ENCODE measurements at places on chromosomes 5 and 9.

- peak; percentile 63 for DNase-seq
Measured at GRCh38 chr5:52693280-52693679, 94.4 kb upstream of the ITGA1 start.

GRCh38 chr5:136776022-136776927, 410.9 kb upstream of the TRPC7 start:
- DNase-seq: peak; percentile 29

DNA sequence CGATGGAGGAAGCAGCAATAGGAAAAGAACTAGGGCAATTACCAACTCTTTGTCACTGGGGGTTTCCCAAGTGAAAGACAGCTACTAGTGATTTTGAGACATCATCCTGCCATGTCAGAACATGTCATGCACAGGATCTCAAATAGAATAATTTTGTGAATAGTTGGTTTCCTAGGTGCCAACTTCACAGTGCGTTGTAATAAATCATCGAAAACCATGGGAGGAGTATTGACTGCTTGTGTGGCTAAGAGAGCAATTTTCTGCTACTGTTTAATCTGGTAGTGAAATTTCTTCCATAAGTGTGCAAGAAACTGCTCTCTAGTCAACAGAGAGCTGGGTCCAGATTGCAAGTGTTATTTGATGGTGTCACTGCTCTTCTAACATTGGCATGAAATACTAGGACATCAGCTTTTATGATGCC, 168.6 kb downstream of the NNT start:
- DNase-seq: no peak

- DNase-seq: no peak
Measured at GRCh38 chr5:78554670-78555069, 93.9 kb downstream of the LHFPL2 start.

GRCh38 chr5:76111477-76112174, 28.4 kb downstream of the SV2C start:
- DNase-seq: no peak

GRCh38 chr9:129570450-129571297, 50.2 kb downstream of the C9orf50 start:
- DNase-seq: peak; percentile 84

DNA sequence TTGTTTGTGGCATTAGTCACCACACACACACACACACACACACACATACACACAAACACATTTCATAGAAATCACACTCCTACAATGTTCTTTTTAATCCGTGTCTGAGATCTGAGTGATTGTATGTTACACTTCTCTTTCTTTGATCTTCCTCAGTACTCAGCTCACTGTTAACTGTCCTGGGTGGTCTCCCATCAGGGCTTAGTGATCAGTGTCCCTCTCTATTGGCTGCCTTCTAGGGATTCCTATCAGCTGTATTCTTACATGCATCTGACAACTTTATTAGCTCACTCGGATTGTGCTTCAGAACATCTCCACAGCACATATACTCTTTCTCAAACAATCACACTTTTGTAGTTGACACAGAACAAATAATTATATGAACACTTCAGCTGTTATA, 170.2 kb upstream of the POU5F2 start:
- DNase-seq: no peak

DNA sequence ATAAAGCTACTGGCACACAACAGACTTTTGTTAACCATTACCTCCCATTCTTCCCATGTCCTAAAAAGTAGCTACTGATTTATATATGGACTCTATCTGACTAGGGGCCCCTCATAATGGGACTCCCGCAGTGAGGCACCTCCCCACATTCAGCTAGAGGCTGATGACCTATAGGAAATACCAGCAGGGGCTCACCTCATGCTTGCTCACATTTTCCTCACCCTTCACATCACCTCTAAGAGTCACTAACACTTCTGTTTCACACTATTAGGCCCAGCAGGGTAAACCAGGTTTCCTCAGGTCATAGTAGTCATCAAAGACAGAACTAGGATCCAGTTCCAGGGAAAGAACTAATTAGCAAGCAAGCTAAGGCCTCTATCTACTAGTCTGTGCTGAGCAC, 60.7 kb downstream of the PRELID2 start:
- DNase-seq: no peak

GRCh38 chr9:25310961-25311360, 367.3 kb downstream of the TUSC1 start:
- no peak for DNase-seq

GRCh38 chr9:35548571-35548970, 56.5 kb upstream of the TESK1 start:
- DNase-seq: peak; percentile 20

GRCh38 chr9:78562021-78562420, 265.1 kb downstream of the PSAT1 start:
- DNase-seq: no peak

DNA sequence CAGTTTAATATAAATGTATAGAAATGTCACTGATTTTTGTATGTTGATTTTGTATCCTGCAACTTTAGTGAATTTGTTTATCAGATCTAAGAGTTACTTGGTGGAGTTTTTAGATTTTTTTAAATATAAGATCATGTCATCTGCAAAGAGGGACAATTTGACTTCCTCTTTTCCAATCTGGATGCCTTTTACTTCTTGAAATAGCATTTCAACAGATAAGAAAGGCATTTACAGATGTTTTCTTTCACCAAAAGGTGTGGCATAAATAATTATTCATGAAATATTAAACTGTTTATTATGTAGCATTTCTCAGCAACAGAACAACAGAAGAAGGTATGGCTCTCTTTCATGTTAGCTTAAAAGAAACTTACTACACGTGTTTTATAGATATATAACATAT, 34.9 kb upstream of the NIPBL start:
- no peak for DNase-seq

DNA sequence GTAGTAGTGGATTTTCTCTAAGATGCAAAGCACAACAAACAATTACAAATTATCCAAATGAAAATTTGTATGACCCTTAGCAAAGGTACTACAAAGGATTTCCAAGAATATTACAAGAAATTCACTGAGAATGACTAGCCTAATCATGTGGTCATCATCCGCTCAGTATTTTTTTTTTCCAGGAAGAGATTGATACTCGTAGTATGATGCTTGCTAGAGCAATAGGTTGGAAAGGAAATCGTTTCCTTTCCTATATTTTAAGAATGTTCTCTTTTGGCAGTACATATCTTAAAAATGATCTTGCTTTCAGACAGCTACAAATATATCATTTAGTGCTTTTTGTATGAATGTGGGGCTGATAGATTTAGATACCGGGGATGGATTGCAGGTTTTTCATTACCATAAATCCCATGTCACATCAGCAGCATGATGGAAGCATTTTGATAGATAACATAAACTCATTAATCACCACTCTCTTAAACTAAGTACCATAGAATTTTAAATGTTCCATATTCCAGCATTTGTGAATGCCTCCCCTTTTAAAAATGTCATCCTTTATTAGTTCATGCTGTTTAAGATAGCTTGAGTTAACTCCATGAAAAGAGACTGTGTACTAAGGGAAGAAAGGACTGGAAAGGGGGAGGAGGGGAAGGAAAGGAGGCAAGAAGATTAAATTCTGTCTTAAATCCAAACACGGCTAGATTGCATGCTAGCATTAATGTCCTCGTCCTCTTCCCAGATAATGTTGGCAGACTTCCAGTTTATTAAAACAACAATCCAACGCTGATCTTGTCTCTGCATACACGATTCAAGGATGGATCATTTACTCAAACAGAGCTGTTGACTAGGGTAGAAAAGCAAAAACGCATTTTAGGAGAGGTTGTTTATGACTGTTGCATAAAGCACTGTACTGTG, 311.7 kb upstream of the ZNF608 start:
- peak; percentile 14 for DNase-seq

DNA sequence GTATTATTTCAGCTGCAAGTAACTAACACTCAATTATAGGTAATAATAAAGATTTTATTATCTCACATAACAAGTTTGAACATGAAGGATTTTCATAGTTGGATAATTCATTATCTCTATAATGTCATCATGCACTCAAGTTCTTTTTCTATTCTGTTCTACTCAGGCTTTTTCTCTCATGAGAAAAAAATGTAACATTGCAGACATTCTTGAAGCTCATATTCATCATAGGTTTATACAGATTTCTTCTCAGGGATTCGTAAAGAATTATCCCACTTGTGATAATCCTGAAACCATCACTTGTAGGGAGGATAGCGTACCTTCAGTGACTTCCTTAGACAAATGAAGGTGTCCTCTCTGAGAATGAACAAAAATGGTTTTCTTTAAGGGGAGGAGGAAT, 150.3 kb downstream of the XRCC4 start:
- DNase-seq: no peak

DNA sequence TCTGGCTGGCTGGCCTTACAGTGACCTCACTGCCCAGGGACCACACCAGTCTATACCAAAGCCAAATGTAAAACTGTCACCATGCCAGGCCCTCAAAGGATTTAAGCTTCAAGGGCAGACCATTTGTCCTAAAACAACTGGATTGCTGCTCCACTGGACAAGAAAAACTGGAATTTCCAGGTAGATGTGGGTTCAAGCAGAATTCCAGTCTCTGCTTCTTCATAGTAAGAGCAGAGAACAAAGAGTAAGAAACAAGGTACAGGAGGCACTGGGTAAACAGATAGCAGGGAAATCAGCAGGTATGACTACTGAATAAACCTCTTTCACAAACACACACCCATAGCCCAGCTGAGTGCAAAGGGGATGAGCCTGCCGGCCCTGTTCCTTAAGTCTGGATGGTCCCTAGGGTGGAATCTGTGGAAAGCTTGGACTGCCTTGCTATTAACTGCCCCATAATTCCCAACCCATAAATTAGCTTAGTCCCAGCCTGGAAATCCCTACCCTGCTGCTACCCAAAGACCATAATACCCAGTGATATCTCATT, 5.5 kb downstream of the B4GALT1 start:
- no peak for DNase-seq

GRCh38 chr5:105806596-105806995, 1864.1 kb downstream of the EFNA5 start:
- no peak for DNase-seq

DNA sequence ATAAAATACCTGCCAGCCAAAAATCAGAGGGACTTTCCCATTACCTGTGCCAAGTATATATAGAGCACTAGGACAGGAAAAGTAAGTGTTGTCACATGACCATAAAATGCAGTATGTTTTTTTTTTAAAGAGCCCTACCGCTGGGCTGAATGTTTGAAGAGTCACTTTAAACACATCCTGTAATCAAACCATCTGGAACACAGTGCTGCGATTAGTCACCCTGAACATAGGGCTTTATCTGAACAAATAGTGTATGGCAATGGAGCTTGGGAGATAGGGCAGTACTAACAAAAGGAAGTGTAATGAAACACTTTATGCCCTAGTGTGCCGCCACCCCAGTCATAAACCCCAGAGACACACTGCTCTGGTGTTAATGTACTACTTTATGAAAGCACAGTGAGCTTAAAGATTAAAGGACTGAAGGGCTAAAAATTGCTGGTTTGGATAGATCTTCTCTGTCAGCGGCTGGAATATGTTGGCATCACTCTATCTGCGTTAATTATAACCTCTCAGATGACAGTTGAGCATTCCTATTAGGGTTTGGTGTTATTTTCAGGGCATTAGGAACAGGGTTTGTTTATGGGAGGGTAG, 90.4 kb downstream of the ZNF608 start:
- DNase-seq: peak; percentile 92

DNA sequence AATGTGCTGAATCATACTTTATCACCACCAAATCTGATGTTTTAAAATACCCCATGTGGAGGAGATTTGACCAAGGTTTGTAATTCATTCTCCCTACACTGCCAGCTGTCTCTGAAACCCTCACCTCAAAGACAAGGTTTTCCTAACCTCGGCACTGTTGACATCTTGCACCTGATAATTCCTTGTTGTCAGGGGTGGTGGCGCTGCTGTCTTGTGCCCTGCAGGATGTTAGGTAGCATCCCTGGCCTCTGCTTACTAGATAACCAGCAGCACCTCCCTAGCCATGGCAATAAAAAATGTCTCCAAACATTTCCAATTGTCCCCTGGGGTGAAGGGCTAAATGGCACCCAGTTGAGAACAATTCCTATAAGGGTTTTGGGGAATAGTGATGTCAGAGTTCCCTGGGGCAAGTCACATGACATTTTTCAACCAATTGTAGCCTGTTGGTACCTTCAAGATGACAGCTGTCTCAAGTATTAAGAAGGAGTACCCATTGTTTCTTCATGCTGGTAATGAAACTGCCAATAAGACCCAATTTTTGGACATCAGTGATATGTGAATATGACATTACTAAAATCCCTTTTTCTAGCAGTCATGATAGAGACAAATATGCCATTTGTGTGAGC, 160.6 kb upstream of the PLCXD3 start:
- DNase-seq: no peak

- DNase-seq: no peak
Measured at GRCh38 chr5:6822556-6823343, 109.5 kb downstream of the TENT4A start.

GRCh38 chr5:148482196-148482595, 98.4 kb downstream of the FBXO38 start:
- DNase-seq: no peak

DNA sequence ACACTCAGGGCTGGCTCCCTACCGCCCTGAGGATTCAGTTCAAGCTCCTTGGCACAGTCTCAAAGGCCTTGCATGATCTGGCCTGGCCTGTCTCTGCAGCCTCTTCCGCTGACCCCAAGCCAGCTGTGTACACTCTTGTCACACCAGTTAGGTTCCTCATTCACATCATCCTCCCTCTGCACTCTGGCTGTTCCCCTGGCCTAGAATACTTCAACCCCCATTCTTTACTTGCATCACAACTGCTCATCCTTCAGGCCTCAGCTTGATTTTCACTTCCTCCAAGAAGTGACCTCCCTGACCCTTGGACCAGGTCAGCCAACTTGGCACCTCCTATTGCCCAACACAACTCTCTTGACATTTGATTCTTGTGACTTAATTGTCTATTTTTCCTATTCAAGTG, 18.9 kb upstream of the PFDN1 start:
- no peak for DNase-seq

DNA sequence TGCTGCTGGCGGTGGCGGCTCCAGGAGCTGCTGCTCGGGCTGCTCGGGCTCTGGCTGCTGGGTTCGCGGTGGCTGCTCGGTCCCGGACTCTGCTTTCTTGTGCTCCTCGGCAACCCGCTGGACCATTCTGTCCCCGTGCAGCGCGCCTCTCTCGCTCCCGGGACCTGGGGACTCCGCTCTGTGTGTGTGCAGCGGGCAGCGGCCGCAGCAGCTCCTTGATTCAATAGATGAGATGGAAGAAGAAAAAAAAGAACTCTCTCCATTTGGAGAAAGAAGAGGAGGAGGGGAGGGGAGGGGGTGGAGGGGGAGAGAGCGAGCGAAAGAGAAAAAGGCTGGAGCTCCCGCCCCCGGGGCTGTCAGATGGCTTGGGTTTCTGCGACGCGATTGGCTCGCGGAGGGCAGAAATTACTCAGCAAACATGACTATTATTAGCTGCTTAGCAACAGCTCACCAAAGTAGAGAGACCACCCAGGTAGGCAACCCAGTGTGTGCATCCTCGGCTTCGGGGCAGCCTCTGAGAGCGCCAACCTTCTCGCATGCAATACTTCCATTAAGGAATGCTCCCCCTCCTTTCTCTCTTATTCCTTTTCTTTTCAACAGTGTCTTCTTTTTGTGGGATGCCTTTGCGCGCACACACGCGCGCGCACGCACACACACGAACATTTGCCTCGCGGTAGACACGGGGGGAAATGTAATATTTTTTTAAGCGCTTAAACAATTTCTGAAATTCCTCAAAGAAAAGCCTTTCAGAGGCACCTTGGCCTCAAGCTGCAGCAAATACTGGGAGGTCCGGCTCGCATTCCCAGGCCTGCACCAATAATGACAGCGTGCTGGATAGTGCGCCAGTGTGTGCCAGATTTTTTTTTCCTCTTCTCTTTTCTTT, 7.6 kb downstream of the PTCH1 start:
- peak; percentile 88 for DNase-seq
